ENCODE measurements at places on chromosomes 5 and 9.

- peak; percentile 27 for DNase-seq
Observed at GRCh38 chr5:6827526-6828219, 114.4 kb downstream of the TENT4A start.

GRCh38 chr5:154084062-154084639, 45.4 kb downstream of the MFAP3 start:
- DNase-seq = no peak

GRCh38 chr5:72598401-72599064, 91.3 kb upstream of the ZNF366 start:
- DNase-seq = peak; percentile 15

DNA sequence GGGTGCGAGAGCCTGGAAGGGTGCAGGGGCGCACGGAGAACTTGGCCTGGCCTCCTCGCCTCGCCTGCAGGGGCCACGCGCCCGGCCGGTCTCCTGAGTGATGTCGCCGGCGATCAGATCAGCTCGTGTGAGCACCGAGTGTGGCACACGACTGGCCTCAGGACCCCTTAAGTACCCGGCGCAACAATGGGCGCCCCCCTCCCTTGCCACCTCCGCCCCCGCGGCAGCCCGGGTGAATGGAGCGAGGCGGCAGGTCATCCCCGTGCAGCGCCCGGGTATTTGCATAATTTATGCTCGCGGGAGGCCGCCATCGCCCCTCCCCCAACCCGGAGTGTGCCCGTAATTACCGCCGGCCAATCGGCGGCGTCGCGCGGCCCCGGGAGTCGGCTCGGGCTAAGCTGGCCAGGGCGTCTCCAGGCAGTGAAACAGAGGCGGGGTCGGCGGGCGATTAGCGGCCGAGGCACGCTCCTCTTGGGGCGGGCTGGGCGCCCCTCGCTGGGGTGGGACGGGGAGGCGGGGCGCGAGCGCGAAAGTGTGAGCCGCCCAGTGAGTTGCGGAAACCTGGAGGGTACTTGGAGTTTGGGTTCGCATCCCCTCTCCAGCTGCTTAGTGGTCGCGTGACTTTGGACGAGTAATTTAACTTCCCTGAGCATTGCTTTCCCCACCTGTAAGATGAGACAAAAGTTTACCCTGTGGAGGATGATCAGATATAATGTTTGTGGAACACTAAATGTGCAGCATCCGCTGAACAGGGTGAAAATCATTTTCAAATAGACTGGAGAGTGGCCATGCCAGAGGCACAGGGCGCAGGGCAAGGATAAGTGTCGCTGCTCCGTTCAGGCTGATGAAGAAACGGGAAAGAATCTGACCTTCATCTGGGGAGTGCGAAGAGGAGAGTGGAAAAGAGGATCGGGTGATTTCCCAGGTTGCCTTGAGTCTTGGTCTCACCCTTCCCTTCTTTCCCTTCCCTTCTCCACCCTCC, at the start of gene NEUROG1:
TSS of gene NEUROG1 (minus strand) at position 145 of the 982 bp plus-strand sequence. CDS start 274 bp downstream, outside the sequence.
- no peak for DNase-seq

DNA sequence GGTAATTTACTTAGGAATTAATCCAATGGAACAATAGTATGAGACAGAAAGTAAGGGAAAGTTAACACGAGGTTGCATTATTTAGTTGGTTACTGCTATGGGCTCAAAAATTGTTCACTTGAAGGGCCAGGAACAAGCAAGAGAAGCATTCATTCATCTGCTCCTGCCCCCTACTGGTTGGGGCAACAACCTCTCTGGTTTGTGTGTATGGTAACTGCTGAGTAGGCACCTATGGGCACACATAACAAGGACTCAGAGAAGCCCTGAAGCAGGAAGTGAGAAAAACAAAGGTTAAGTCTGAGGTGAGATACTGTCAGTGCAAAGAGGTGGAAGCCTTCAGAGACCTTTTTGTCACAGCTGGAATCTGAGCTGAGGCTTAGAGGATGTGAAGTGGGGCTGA, 34.4 kb upstream of the RANBP6 start:
- DNase-seq = peak; percentile 59

- DNase-seq = no peak
Observed at GRCh38 chr9:128838338-128838737, 8.7 kb upstream of the SPOUT1 start.

Data from NAMALWA (cell line).